ENCODE measurements at places on chromosomes 11 and 22.

GRCh38 chr11:37788141-37788877, 1190.3 kb upstream of the RAG2 start:
- no peak for DNase-seq

- DNase-seq = no peak
Measured at GRCh38 chr11:35239471-35240075, 100.6 kb downstream of the CD44 start.

GRCh38 chr22:23394525-23395326, 185.4 kb downstream of the IGLL1 start:
- DNase-seq = no peak

DNA sequence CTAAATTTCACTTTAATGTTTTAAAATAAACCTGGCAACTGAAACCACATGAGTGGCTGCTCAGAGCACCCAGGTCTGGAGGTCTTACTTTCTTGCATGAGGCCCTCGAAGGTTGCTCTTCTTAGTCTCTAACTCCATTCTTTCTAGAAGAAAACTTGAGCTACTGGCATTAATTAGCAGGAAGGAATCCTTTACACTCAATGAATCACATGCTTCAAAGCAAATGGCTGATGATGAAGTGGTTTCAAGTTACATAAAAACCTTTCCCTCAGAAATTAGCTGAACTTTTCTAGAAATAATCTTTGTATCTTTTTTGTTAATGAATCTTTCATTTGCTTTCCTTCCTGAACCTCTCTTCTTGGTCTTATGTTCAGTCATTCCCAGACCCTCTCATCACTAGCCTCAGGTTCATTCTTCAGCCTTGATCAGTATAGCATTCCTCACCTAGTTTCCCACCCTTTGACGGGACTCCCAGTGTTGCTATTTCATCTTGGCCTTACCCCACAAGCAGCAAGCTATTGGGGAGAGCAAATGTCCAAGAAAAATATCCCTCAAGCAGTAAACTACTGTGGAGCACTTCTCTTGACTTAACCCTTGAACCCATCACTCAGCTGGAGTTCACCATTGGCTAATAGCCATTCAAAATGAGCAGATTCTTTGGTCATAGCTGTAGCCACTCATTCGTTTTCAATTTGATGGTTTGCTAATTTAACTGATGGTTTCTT, 75.1 kb downstream of the INSC start:
- DNase-seq = no peak

- DNase-seq = peak; percentile 63
Measured at GRCh38 chr22:37496651-37497050, 10.5 kb upstream of the MFNG start.
